ENCODE measurements at places on chromosomes 5 and 9.

- DNase-seq = no peak
These were observed 984.4 kb upstream of the DMAC1 start for GRCh38 chr9:8783941-8784340.

- no peak for DNase-seq
These were observed 92.8 kb upstream of the PITX1 start for GRCh38 chr5:135126688-135127438.

GRCh38 chr9:6045364-6045763 lies 29.9 kb upstream of the RANBP6 start:
- DNase-seq = no peak

DNA sequence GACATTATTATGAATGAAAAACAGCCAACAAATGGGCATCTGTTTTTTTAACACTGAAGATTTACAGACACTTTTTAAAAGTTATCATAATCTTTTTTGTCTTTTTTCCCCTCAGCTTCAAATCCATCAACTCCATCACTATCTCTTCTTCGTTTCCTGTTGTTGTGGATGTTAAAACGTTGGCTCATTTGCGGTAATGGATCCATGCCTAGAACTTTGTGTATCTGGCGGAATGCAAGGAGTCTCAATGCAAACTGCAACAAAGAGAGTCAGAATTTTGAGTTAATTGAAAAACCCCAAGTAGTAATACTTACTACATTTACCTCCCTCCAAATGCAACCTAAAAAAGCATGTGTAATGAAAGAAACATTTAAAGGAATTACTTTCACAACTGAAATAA lies 42.9 kb upstream of the MTMR12 start:
- DNase-seq = no peak

DNA sequence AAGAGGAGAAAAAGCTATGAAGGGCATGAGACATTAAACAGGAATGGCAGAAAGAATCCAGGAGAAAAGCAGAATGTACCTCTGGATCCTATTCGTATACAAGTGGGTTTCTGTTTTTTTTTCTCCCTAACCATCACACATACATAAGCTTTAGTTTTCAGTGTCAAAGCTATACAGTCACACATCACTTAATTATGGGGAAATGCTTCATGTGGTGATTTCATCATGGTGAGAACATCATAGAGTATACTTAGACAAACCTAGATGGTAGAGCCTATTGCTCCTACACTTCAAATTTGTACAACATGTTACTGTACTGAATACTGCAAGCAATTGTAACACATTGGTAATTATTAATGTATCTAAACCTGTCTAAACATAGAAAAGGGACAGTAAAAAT lies 290.6 kb downstream of the AOPEP start:
- DNase-seq = no peak

- no peak for DNase-seq
These were observed 34.0 kb upstream of the GLRX start for GRCh38 chr5:95856501-95856981.

DNA sequence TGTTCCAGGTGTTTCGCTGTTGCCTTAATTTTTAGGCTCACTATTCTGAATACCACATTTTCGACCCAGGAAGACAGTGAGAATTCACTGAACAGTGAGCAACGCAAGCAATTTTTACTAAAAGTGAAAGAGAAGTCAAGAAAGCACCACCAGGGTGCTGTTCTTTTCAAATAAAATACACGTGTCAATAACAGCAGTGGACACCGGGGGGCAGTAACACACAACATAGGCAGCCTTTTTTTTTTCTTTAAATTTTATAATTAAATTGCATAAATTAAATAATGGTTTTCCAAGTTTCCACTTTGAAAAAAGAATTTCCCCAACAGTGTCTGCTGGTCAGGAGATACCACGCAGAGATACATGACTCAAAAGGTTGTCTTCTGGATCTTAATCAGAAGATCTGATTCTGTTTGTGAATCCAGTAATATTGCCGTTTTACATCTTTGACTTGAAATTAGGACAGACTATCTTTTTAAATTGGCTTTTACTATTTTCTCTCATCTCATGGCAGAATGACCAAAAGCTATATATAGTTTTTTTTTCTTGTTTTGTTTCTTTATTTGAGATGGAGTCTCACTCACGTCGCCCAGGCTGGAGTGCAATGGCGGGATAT lies 47.1 kb upstream of the SH3GL2 start:
- DNase-seq = peak; percentile 21

- no peak for DNase-seq
These were observed 474.8 kb downstream of the EFNA5 start for GRCh38 chr5:107195890-107196395.

- no peak for DNase-seq
These were observed 483.4 kb downstream of the ZNF608 start for GRCh38 chr5:124262991-124263571.
